Stimulated activated CD4-positive, alpha-beta T cell treated with anti-CD3 and anti-CD28 coated beads, Interleukin-12 subunit alpha, Interleukin-12 subunit beta, amount 100 ng/mL, for 48 hours (primary cell): ENCODE measurements at places on chromosomes 7 and 10.

GRCh38 chr7:41855798-41856197 is 152.9 kb upstream of the INHBA start:
- DNase-seq, result no peak

GRCh38 chr10:33334805-33335550 is 511 bp upstream of the NRP1 start:
- no peak for DNase-seq

GRCh38 chr10:73553761-73554160 is 37.4 kb downstream of the USP54 start:
- no peak for DNase-seq

DNA sequence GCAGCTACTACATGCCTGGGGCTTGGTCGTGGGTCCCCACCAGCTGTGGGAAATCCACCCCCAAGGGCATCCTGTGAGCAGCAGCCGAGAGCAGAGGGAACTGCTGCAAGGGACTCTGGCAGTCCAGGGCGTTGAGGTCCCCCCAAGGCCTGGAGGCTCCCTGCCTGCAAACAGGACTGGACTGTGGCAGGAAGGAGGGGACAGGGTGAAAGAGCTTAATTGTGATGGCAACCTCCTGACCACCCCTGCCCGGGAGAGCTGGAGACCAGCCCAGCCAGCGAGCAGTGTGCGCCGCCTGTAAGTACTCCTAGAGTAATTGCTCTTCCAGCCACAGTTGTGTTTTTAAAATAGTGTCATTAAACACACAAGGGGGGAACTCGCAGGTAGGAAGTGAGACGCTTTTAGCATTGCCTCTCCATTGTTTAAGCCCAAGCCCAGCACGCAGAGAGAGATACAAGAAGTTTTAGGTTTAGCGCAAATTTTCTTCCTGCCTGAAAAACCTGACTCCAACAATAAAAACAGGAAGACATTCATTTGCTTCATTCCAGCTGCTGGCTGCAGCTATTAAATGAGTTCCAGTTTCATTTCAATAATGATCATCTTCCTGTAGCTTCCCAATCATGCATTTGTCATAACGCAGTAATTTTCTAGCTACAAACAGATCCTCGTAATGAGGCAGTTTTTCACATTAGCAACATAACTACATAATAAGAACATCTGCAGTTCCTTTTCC is 111.1 kb downstream of the EBF3 start:
- DNase-seq, result no peak

DNA sequence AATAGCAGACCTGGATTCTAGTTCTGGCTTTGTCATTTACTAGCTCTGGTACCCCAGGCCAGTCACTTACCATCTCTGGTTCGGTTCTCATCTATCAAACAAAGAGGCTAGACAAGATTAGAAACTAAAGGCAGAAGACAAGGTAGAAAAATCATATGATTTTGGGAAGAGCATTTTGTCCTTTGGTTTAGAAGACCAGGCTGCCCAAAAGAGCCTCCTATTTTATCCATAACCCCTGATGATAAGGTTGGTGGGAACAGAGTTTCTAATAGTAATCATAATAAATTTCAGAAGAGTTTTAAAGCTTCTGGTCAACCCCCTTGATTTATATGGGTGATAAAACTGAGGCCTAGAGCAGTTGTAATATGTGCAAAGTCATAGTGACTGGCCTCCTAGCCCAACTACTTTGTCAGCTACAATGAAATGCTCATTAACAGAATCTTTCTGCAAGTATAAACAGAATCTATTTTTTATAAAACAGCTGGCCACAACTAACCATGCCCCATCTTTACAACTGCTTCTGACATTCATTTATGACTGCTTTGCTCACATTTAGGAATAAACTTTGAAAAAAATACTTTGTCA is 23.4 kb downstream of the COX15 start:
- no peak for DNase-seq

DNA sequence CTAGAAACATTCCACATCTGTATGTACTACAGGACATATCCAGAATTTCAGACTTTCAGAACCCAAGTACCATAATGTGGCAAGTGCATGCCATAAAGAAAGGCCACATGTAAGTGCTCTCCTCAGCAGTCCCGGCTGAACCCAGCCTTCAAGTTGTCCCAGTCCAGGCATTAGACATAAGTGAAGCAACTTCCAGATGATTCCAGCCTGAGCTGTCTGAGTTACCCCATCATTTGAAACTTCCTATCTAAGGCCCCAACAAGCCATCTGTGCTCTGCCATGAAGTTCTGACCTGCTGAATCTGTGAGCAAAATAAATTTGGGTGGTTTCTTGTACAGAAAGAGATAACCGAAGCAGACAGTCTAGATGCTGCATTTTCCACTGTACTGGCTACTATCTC is 218.8 kb downstream of the IPMK start:
- DNase-seq, result no peak

DNA sequence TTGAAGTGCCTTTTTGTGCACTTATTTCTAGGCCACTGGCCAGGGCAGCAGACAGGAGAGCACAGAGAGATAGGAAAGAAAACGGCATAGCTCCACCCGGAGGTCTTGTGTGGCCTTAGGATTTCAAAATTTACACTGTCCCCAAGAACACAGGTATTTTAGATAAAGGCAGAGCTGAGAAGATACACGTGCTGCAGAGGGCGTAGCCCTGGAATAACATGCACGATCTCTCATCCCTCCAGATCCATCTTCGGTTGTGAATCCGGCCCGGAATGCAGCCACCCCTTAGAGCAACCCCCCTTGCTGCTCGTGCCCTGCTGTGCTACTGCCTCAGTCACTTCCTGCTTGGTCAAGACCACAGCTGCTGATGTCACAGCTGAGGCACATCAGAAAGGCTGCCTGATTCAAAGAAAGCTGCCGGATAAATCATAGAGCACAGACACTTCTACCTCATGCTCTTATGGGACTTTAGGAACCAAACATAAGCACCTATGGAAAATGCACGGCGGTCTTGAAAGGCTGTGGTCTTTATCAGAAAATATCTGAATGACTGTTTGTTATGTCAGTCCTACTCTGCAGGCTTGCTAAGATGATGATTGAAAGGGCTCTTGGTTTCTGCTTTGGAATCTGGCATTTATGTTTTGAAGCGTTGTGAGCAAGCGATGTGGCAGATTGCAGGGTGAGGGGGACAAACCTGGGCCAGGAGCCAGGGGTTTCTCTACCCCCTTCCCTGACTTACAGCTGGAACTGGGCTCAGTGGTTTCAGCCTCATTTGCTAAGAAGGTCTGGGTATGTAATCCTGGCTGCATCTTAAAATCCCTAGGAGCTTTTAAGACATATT is 152.0 kb downstream of the SVIL start:
- peak; percentile 24 for DNase-seq

GRCh38 chr10:13221572-13221971 is 12.6 kb downstream of the UCMA start:
- DNase-seq, result no peak

DNA sequence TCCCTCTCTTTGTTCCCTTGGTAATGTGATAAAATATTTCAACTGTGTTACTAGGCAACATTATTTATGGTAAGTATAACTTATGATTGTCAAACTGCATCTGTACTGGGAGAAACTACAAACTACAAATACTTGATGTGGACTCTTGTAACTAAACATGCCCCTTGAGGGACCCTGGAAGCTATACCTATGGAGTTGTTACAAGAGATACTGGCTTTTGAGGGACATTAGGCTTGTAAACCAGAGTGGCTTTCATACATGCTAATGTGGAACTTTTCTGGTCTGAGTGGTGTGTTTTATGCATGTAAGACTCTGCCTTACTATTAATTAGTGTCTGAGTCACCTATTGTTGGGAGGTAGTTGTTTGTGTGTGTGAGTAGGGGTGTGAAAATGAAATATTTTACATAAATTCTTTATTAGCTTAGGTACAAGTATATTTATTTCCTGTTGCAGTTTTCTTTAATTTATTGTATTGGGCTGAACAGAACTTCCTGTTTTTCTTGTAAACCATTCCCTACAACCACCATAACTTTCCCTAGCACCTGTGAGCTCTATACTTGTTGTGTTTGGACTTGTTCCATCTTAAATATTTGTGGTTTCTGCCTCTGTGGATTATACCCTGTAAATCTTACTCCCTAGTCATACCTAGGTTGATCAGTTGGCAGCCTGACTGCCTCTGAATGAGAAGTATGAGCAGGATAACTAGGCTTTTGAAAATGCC is 49.8 kb downstream of the STK31 start:
- no peak for DNase-seq

GRCh38 chr7:6579446-6579845 is 2.2 kb downstream of the ZDHHC4 start:
- DNase-seq, result no peak
